ENCODE measurements at places on chromosomes 4 and X.

DNA sequence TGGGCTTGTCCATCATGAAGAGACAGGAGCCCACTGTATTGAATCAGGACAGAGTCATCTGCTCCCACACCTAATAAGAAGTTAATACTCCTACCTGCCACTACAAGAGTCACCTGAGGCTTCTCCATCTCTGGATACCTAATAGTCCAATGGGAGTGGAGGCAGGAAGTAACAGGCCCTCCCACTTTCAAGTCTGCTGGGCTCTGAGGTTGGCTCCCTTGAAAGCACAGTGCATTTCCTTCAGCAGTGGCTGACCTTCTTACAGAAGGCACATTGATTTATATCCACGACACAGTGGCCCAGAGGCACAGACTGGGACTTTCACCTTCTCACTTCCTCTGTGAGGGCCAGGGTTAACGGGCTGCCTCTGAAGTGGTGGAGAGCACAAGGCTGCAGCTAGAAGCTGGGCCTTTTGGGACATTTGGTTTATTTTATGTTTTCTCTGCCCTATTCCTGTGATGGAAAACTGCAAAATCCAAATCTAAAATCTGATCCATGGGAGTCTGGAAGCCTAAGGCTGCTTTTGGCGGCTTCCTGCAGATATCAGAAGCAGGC, 38.1 kb downstream of the FRG2 start:
- DNase-seq = no peak

GRCh38 chr4:118727360-118727759, 42.2 kb downstream of the METTL14 start:
- no peak for DNase-seq

GRCh38 chrX:33082371-33082770, 129.0 kb downstream of the DMD start:
- DNase-seq = no peak

DNA sequence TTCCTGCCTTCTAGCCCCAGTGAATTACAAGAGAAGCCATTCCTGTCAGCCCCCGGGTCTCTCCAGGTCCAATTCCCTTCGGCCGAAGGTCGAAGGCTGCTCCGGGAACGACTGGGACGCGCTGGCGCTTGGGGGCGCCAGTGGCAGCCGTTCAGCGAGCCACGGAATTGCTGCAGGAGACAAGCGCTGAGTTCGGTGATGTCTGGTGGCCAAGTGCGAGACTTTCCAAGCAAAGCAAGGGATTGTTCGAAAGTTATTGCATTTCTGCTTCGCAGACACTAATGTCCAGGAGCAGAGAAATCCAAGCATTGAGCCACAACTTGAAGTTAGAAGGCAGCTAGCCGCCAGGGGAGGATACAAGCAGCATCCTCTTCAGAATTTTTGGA, 1.1 kb upstream of the DKK2 start:
- no peak for DNase-seq

GRCh38 chrX:40168480-40169011, 70.8 kb upstream of the BCOR start:
- DNase-seq = no peak

Measured in right lung (tissue), 10 donors.